ENCODE measurements at places on chromosomes 2 and 18. TPM values are rescaled to one million over a fixed set of nuclear protein-coding genes. Genes with fewer than 3 reads are reported as not detected.

Gene CAPN14
- total RNA-seq: 0.09 TPM

Gene DCC
- total RNA-seq: 0.86 TPM

Gene DNAJC10
- total RNA-seq: 103 TPM

Gene CD226
- 2.5 TPM for total RNA-seq

Gene KLHL41
- 0.60 TPM for total RNA-seq

Gene PTPN18
- total RNA-seq: 33.6 TPM

Gene TRAPPC8
- 34.1 TPM for total RNA-seq

Gene EFHD1
- total RNA-seq: 42.2 TPM

Gene LPIN2
- total RNA-seq: 23.8 TPM

Gene SCLY
- 11.5 TPM for total RNA-seq

Gene COLEC12
- 54.9 TPM for total RNA-seq

Gene C2orf81
- total RNA-seq: 2.7 TPM

Gene CYRIA
- total RNA-seq: 22.3 TPM

Gene CDK5R2
- total RNA-seq: not detected

Gene FRZB
- 5.4 TPM for total RNA-seq

Gene AUP1
- total RNA-seq: 64.4 TPM

Gene MRO
- 1.4 TPM for total RNA-seq

Gene FHOD3
- total RNA-seq: 29.8 TPM

Gene ANKRD30BL
- 0.14 TPM for total RNA-seq

Gene ZNF385B
- total RNA-seq: 6.2 TPM

Gene GALNT3
- total RNA-seq: 1.6 TPM

Gene SERPINB4
- not detected for total RNA-seq

Gene PDE11A
- total RNA-seq: 1.1 TPM

Gene NBEAL1
- total RNA-seq: 37.4 TPM

Gene GALR1
- total RNA-seq: 0.05 TPM

Gene SCTR
- not detected for total RNA-seq

Gene LRRTM1
- 0.10 TPM for total RNA-seq

Gene GPR75
- total RNA-seq: 2.1 TPM

Gene SEC11C
- 35.2 TPM for total RNA-seq

Gene RRM2
- 0.67 TPM for total RNA-seq

Gene FIGN
- total RNA-seq: 14.4 TPM

Gene GKN2
- total RNA-seq: not detected

Gene REL
- 14.3 TPM for total RNA-seq

Gene SLC40A1
- 72.0 TPM for total RNA-seq

Gene CASP8
- 14.8 TPM for total RNA-seq

Gene ERICH2
- not detected for total RNA-seq

Gene TXNDC2
- 0.29 TPM for total RNA-seq

All from posterior vena cava (tissue), 2 donors.